AG09319 (cell line): ENCODE measurements at places on chromosomes 5 and 9.
A peak's percentile ranks its signal among the peaks of the same experiment; 100 is the strongest.

DNA sequence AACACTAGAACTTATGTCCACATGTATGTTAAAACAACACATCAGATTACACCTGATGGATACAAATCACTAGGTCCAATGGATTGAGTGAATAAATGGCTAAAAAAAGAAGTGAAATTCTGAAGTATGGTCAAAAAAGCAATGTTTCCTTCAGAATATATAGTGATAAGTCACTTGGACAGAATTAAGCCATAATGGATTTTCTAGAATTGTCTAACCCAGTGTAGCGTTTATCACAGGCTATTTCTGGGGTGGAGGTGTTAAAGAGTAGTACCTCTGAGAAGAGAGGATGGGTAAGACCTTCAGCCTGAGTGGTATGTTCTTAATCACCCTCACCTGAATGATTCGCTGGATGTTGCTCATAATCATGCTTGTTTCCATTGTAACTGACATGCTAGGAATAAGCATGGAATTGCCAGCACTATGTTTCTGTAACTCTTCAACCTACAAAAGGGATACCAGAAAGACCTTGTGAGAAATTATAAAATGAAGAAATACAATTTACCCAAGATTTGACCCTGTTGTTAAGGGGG is 33.2 kb downstream of the SLC31A2 start:
- DNase-seq = no peak

- DNase-seq = no peak
Measured at GRCh38 chr5:1111727-1112289, at the start of gene SLC12A7. TSS of gene SLC12A7 (minus strand) at chr5:1112063. CDS start at chr5:1111991, 72 bp downstream.

- DNase-seq = no peak
Measured at GRCh38 chr5:52491071-52491787, 296.5 kb upstream of the ITGA1 start.

GRCh38 chr5:157917899-157918809 is 59.2 kb upstream of the CLINT1 start:
- DNase-seq = peak; percentile 76

DNA sequence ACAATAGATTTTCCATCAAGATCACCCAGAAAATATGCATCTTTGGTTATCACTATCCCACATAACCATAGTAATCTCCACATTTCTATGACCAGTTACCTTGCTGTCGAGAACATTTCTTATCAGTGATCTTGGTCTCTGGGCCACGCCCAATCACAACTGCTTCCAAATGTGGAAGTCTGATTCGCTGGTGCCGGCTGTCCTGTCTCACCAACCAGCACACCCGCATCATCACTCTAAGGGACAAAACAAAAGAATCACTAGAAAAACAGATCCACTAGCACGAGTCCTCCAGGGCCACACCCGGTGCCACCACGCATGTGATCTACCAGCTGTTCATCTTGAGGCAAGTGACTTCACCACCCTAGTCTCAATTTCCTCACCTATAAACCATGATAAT is 11.8 kb downstream of the APTX start:
- no peak for DNase-seq

GRCh38 chr9:88664773-88665172 is 129.8 kb downstream of the NXNL2 start:
- DNase-seq = no peak

GRCh38 chr5:139642891-139643871 is 5.0 kb upstream of the CXXC5 start:
- no peak for DNase-seq
